ENCODE measurements at places on chromosomes 12 and 14.
A peak's percentile ranks its signal among the peaks of the same experiment; 100 is the strongest.

- DNase-seq = no peak
Measured at GRCh38 chr12:64858882-64859605, 34.6 kb downstream of the TBC1D30 start.

GRCh38 chr14:97644365-97644764, 847.2 kb downstream of the VRK1 start:
- DNase-seq = no peak

- no peak for DNase-seq
Measured at GRCh38 chr14:75662966-75663365, 1.9 kb downstream of the TTLL5 start.

DNA sequence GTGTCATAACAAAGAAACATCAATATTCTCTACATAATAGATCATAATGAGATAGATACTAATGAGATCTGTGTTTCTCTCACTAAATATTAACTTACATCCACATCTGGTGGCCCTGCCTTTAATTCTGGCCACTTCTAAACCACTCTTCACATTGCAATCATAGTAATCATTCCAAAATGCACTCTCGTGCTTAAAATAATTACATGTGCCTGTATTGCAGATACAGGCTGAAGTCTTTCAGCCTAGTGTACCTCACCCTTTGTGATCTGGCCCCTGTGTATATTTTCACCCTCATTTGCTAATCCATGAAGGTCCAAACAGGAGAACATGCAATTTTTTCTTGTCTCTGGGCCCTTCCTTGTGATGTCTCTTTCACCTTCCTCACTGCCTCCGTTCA, 108.0 kb downstream of the LIN7A start:
- DNase-seq = no peak

DNA sequence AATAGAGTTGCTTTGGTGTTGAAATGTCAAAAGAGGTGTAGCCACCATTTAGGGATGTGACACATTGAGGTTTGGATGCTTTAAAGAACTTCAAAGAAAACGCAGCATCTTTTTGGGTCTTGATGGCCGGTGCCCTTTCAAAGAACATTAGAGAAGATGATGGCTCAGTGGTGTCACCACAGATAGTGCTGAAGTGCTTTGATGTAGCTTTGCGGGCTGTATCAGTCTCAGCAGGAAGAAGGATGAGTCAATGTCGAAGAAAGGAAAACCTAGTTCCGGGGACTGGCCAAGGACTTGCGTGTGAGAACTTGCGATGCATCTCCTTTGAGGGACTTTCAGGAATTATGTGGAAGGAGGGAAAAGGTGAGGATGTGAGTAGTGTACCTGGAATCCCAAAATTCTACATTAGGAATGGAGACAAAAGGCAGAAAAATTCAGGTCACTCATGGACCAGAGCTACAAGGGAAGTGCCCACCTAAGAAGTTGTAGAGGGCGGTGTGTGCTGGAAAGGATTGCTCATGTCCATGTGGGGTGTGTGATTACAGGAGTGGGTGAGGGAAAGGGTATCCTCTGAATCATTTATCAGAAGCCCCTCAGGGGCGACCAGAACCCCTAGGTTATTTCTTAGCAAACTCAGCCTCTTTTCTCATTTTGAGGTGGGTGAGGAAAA, 39.7 kb upstream of the GZMB start:
- DNase-seq = no peak

DNA sequence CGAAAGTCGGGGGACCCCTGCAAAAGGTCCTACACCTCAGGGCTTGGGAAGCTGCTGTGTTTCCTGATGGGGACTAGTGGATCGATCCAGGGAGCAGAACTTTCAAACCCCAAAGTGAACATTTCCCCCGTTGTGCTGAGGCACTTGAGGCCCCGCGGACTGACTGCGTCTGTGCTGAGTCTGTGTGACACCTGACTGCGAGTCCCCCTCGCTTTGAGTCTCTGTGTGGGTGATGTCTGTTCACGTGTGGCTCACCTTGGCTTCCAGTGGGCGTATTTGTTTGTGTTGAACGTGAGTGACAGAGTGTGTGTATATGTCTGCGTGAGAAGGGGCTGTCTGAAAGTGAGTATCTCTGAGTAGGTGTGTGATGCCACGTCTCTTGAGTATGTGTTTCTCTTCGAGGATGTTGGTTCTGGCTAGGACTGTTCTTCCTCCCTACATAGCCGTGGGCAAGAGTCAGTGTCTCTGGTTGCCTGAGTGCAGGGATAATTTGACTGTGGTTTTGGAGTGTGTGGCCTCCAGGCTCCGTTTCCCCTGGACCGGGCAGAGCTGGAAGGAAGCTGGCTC, 1.3 kb downstream of the TEAD4 start:
- DNase-seq = no peak

- no peak for DNase-seq
Measured at GRCh38 chr12:53973236-53974042, 513 bp downstream of the HOXC11 start.

DNA sequence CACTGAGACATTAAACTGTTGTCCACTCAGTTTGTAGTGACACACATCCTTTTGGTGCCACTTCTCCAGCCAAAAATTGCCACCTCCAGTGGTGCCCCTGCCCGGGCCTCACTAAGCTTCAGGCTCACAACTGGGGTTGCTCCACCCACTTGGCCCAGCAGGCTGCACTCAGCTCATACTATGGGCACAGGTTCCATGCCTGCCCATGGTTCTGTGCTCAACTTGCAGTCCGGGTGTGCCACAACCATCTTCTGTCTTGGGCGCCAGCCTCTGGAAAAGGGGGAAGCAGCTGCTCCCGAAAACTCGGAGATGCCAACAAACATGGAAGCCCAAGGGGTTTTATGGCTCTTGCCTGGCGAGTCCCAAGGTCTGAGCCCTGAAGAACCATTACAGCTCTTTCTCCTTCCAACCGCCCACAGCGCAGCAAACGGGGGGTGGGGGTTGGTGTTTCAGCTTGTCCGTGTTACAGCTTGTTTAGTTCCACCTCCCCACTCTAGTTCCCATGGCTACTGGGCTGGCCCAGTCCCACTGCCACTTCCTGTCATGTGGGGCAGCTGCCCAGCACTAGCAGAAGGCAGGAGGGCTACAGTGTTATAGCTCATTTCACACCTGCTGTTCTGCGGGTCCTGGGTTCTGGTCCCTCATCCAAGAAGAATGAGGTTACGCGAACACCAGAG, 998.3 kb downstream of the SLC16A7 start:
- DNase-seq = no peak

DNA sequence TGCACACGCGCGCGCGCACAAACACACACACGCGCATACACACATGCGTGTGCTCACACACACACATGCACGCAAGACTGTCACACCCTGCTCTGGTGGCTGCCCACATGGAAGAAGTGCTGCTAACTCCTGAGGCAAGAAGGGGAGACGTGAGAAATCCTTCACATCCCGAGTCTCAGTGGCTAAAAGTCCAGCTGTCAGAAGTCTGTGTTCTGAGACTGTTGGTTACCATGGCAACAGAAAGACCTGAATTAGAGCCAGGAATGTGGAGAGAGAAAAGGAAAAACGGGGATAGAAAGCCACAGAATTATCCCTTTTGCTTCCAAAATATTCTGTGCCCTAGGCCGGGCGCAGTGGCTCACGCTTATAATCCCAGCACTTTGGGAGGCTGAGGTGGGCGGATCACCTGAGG, 71.2 kb downstream of the PPFIBP1 start:
- DNase-seq = peak; percentile 15

DNA sequence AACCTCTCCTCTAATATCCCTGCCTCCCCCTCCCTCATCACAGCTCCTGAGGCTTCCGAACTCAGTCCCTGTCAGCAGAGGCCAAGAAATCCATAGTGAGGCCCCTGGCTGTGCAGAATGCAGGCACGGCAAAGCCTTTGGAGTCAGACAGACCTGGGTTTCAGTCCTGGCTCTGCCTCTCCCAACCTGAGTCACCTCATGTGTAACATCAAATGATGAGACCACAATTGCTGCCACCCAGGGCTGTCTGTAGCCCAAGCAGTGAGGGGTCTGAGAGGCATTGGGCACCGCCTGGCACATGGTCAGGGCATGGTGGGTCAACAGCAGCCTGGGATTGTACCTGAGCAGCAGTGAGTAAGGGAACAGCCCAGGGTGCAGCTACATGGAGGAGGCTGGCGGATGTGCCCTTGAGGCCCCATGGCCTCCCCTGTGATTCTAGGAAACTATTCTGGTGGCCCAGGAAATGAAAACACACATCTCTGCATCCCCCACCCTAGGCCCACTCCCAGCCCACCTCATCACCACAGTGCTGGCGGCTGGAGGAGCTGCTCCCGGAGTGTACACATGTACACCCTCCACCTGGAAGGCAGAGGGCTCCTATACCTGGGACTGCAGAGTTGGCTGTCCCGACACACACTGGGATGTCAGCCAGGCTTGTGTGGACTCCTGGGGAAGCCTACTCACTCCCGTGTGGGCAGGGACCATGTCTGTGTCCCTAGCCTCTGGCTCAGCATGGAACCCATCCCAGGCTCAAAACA, 7.7 kb downstream of the ANKRD33 start:
- no peak for DNase-seq

- peak; percentile 62 for DNase-seq
Measured at GRCh38 chr14:23483236-23483854, 13.8 kb downstream of the NGDN start.

All from substantia nigra (tissue), 51 donors.